AG09309 (cell line): ENCODE measurements at places on chromosomes 16 and 17.

DNA sequence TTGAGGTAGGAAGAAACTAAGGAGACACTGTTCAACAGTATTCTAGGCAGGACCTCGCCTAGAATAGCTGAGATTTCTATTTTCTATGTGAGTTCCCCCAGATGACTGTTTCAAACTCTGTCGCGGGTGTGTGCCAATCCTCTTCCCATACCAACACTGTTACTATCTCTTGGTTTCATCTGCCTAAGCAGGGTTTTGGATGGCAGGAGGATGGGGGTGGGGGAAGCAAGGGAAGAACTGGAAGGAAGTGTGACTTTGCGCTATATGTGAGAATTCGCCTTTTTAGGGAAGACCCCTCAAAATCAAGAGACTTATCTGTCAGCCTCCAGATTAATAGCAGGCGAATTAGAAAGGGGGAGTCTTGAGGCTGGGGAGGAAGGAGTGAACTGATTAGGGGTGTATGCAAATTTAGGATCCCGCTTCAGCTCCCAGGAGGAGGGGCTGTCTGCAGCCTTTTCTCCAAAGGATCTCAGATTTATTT is 521 bp upstream of the G6PC3 start:
- no peak for DNase-seq

DNA sequence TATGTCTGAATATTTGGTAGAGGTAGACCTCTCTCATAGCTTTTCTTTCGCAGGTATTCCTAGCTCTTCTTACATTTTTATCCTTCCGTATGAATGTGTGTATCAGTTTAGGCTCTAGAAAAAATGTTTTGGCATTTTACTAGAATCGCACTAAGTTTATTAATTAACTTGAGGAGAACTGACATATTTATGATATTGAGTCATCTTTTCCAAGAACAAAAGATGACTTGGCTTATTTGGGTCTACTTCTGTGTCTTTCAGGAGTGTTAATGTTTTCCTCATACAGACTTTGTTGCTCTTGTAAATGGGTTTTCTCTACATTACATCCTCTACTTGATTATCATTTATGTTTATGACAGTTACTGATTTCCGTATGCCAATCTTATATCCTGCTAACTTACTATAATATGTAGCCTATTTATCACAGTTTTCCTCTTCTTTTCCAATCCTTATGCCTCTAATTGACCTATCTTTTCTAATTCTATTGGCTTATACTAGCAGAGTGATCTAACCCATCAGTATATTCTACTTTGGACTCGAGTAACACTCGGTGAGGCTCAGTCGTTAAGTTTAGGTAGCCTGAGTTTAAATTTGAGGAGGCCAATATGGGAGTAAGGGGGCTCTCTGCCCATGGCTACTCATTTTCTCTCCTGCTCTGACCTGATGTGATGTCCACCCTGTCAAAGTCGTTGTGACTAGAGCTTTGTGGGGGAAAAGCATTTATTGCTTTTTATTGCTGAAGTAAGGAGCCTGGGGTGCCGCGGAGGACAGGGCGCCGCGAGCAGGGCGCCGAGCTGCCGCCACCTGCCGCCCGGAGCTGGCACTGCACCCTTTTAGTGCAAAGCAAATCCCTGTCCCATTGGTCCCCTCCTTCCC is 20.0 kb downstream of the ST6GALNAC1 start:
- peak; percentile 50 for DNase-seq

DNA sequence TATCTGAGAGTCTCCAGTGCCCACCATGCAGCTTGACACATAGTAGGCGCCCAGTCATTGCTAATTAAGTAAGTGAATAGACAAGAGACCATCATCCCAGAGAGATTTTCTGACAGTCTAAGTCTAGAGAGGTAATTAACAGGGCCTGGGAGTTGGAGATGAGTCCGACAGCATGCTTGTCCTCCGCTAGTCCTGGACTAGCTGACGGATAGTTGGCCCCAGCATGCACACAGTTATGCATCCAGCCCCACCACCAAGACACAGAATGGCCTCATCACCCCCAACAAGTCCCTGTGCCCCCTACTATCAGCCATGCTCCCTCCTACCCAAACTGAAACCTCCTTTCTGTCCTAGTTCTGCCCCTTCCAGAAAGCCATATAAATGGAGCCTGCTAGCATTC is 10.0 kb downstream of the GRB7 start:
- no peak for DNase-seq

DNA sequence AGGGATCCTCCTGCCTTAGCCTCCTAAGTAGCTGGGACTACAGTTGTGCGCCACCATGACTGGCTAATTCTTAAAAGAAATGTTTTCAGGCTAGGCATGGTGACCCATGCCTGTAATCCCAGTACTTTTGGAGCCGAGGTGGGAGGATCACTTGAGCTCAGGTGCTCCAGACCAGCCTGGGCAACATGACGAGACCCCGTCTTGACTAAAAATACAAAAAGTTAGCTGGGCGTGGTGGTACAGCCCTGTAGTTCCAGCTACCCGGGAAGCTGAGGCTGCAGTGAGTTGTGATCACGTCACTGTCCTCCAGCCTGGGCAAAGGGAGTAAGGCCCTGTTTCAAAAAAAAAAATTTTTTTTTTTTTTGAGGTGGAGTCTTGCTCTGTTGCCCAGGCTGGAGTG is 173.1 kb downstream of the SEC14L1 start:
- no peak for DNase-seq

DNA sequence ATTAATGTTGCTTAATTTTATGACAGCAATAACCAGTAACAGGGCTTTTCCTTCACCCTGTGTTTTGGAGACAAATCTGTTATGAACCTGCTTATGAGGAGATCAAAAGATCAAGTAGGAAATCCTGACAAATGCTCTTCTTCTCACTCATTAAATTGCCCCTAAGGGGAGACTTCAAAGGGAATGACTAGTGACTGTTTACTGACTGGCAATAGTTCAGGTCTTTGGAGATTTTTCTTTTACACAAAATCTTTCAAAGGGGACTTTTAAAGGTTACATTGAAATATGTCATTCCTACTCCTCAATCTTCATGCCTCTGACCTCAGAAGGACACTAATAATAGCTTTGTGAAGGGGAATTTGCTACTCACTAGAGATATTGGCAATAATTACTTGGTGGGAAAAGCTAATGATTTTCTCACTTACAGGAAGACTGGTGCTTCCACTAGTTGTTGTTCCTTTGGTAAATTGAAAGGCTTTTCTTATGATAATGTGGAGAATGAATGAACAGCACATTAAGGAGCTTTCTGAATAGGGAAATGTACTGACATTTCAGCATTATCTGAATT is 292.9 kb upstream of the CA10 start:
- no peak for DNase-seq

GRCh38 chr17:31385428-31386285 is 5.8 kb upstream of the RAB11FIP4 start:
- DNase-seq: no peak
